Esophagus squamous epithelium (tissue), 5 donors: ENCODE measurements at places on chromosomes 12 and 14.

- no peaks in the 10 kb centered on the region for H3K4me1 ChIP-seq
- H3K27ac ChIP-seq, result no peak overlapping the region
- no peak for DNase-seq
- no peak overlapping the region for H3K4me3 ChIP-seq
Observed at GRCh38 chr12:100114574-100114973, 28.1 kb downstream of the BLTP3B start.

GRCh38 chr14:28764257-28765160, 2.1 kb upstream of the FOXG1 start:
- peaks cover 14% of the 10 kb centered on the region for H3K27me3 ChIP-seq
- no peak overlapping the region for H3K4me3 ChIP-seq
- H3K36me3 ChIP-seq, result no peaks in the 10 kb centered on the region
- no peak overlapping the region for H3K27ac ChIP-seq
- no peak for DNase-seq

GRCh38 chr12:52036587-52037171, 14.6 kb upstream of the NR4A1 start:
- H3K36me3 ChIP-seq, result no peaks in the 10 kb centered on the region
- H3K4me3 ChIP-seq, result peak overlapping the region; percentile 20
- no peak for DNase-seq
- peaks cover 12% of the 10 kb centered on the region for H3K4me1 ChIP-seq

GRCh38 chr12:12127304-12127703, 56.6 kb downstream of the BCL2L14 start:
- no peak overlapping the region for H3K4me3 ChIP-seq
- no peak overlapping the region for H3K27ac ChIP-seq
- H3K27me3 ChIP-seq, result no peaks in the 10 kb centered on the region
- no peaks in the 10 kb centered on the region for H3K4me1 ChIP-seq
- peaks cover 74% of the 10 kb centered on the region for H3K36me3 ChIP-seq
- DNase-seq, result no peak

DNA sequence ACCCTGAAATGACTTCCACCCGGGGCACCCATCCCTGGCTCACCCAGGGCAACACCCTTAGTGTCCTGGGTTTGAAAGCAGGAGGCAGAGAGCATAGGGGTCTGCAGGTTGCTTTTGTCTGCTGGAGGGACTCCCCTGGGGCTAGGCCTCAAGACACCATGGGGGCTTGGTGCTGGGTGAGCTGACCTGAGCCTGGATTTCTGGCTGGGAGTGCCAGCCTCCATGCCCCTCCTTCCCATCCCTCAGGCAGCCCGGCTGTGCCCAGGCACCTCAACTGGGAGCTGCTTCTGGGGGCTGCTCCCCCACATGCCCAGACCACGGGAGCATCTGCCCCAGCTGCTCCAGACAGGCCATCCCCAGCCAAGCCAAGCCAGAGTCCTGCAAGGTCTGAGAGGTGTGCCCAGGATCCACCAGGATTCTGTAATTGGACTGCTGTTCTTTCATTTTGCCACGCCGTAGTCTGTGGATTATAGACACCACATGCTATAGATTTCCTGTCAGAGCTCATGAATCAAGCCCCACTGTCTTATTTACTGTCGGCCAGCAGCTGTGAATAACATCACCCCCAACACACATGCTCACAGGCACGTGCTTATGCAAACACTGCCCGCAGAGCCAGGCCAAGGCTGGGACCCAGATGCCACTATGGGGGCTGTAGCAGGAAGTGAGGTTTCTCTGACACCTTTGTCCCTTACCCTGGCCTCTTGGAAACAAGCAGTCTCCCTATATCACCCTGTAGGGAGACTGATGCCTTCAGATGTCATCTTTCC, 29.4 kb upstream of the ESRRB start:
- DNase-seq, result no peak
- no peaks in the 10 kb centered on the region for H3K36me3 ChIP-seq
- no peak overlapping the region for H3K4me3 ChIP-seq
- H3K4me1 ChIP-seq, result peaks cover 4% of the 10 kb centered on the region
- no peaks in the 10 kb centered on the region for H3K27me3 ChIP-seq

GRCh38 chr12:6178981-6179761, 21.0 kb upstream of the CD9 start:
- H3K4me3 ChIP-seq, result no peak overlapping the region
- H3K4me1 ChIP-seq, result peaks cover 56% of the 10 kb centered on the region
- DNase-seq, result no peak
- H3K36me3 ChIP-seq, result no peaks in the 10 kb centered on the region
- H3K27me3 ChIP-seq, result no peaks in the 10 kb centered on the region

DNA sequence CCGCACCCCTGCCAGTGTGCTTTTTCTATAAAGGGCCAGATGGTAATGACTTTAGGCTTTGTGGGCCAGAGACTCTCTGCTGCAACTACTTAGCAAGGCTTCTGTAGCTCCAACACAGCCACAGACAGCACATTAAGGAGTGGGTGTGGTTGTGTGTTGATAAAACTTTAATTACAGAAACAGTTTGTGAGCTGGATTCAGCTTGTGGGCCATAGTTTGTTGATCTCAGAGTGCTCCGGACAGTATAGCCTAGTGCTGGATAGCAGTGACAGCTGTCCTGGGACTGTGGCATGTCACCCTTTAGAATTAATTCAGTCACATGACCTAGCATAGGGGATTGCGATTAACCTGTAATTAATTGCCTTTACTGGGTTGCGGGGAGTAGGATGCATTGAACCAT, 109.7 kb downstream of the ZNF664 start:
- no peaks in the 10 kb centered on the region for H3K4me1 ChIP-seq
- no peak overlapping the region for H3K27ac ChIP-seq
- H3K27me3 ChIP-seq, result no peaks in the 10 kb centered on the region
- no peak overlapping the region for H3K4me3 ChIP-seq
- no peak for DNase-seq

DNA sequence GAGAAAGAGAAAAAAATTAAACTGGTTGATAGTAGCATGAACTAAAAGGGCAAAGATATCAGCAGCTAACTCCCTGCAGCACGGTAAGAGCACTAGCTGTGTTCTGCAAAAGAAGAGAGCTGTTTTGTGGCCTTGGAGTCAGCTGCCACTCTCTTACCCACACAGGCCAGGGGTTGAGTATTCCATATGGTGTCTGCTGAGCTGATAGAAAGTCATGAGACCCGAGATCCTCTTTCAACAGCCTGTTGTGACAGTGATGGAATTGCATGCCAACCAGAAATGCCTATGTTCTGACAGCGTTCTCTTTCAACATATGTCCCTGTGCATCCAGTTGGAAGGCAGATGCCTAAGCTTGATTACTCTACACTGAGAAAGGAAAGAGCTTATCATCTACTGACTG, 39.9 kb downstream of the TMTC1 start:
- no peak overlapping the region for H3K27ac ChIP-seq
- no peaks in the 10 kb centered on the region for H3K36me3 ChIP-seq
- no peaks in the 10 kb centered on the region for H3K27me3 ChIP-seq

GRCh38 chr14:81219759-81220579, 790 bp downstream of the GTF2A1 start:
- H3K36me3 ChIP-seq, result no peaks in the 10 kb centered on the region
- H3K4me1 ChIP-seq, result peaks cover 6% of the 10 kb centered on the region
- peak overlapping the region; percentile 93 for H3K4me3 ChIP-seq

- no peak for DNase-seq
- H3K27ac ChIP-seq, result no peak overlapping the region
- no peaks in the 10 kb centered on the region for H3K27me3 ChIP-seq
Observed at GRCh38 chr14:35883677-35884293, 57.6 kb downstream of the BRMS1L start.

GRCh38 chr12:12432364-12432763, 75.5 kb downstream of the BORCS5 start:
- no peak overlapping the region for H3K4me3 ChIP-seq
- no peak for DNase-seq
- no peak overlapping the region for H3K27ac ChIP-seq
- no peaks in the 10 kb centered on the region for H3K27me3 ChIP-seq

DNA sequence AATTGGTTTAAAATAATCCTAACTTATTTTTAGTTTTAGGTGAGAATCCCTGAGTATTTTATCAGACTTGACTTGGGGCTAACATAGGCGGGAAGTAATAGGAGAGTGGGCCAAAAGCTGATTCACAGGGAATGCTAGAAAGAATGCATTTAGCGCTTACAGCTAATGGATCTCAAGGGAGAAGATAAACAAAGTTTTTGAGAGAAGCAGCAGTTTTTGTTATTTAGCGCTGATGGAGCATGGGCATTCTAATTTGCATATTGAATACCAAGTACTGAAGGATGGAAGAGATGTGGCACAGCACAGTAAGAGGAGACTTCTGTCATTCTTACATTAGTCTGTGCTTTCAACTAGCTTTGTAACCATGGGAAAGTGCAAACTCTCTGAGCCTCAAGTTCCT, 436.0 kb upstream of the FBXO33 start:
- H3K27ac ChIP-seq, result no peak overlapping the region
- H3K36me3 ChIP-seq, result no peaks in the 10 kb centered on the region
- no peak for DNase-seq
- H3K4me3 ChIP-seq, result no peak overlapping the region
- no peaks in the 10 kb centered on the region for H3K27me3 ChIP-seq

GRCh38 chr12:121883315-121883660, 5.3 kb upstream of the PSMD9 start:
- peaks cover 10% of the 10 kb centered on the region for H3K27me3 ChIP-seq
- H3K27ac ChIP-seq, result no peak overlapping the region
- DNase-seq, result no peak

DNA sequence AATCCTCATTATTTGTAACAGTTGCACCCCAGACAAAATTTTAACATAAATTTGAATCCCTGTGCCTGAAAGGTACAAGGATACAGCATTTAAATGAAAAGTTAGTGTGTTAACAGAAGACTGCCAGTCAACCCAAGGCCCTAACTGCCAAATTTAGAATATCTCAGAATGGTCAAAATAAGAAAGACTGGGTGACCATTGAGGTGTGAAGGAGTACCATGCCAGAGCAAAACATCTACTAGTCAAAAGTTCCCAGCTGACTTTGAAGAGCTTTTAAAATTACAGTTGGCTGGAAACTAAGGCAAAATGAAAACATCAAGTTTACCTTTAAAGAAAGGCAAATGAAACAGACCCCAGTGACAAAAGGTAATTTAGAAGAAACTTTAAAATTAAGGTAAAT, 18.4 kb downstream of the SAV1 start:
- H3K27me3 ChIP-seq, result no peaks in the 10 kb centered on the region
- no peak for DNase-seq
- no peak overlapping the region for H3K27ac ChIP-seq
- H3K4me1 ChIP-seq, result peaks cover 26% of the 10 kb centered on the region
- no peak overlapping the region for H3K4me3 ChIP-seq

DNA sequence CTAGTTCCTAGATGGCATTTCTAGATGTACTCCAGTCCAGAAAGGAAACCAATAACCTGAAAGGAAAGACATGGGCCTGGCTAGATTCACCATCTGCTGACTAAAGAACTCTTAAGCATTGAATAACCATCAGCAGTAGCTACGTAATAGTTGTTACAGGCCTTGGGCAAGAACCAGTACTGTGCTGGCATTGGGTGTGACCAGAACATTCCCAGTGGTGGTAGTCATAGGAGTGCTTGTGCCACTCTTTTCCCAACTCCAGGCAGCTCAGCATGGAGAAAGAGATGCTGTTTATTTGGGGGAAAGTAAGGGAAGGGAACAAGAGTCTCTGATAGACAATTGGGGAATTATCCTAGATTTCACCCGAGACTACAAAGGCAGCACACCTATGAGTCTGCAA, 333.3 kb downstream of the SLC16A7 start:
- no peak for DNase-seq
- H3K4me1 ChIP-seq, result no peaks in the 10 kb centered on the region
- H3K27me3 ChIP-seq, result no peaks in the 10 kb centered on the region
- no peaks in the 10 kb centered on the region for H3K36me3 ChIP-seq

DNA sequence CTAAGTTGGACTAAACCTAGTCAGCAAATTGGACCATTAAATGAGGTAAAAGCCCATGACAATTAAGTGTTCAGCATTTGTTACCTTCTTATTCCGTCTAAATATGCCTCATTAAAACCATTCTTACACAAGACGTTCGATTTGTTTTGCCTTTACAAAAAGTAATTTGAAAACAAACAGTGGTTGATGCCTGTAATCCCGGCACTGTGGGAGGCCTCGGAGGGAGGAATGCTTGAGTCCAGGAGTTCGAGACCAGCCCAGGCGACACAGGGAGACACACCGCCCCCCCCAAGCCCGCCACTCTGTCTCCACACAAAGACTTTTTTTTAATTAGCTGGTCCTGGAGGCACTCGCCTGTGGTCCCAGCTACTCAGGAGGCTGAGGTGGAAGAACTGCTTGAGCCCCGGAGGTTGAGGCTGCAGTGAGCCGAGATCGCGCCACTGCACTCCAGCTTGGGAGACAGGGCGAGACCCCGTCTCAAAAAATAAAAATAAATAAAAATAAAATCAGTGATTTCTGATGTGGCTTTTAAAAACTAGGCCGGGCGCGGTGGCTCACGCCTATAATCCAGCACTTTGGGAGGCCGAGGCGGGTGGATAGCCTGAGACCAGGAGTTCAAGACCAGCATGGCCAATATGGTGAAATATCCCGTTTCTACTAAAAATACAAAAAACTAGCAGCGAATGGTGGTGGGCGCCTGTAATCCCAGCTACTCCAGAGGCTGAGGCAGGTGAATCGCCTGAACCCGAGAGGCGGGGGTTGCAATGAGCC, 856 bp upstream of the EIF4B start:
- peak overlapping the region; percentile 94 for H3K27ac ChIP-seq
- H3K4me3 ChIP-seq, result peak overlapping the region; percentile 94
- H3K4me1 ChIP-seq, result peaks cover 27% of the 10 kb centered on the region
- H3K27me3 ChIP-seq, result peaks cover 7% of the 10 kb centered on the region

GRCh38 chr12:123468786-123469185, 10.8 kb downstream of the SNRNP35 start:
- no peak overlapping the region for H3K27ac ChIP-seq
- peaks cover 92% of the 10 kb centered on the region for H3K36me3 ChIP-seq
- no peaks in the 10 kb centered on the region for H3K4me1 ChIP-seq
- H3K27me3 ChIP-seq, result no peaks in the 10 kb centered on the region
- DNase-seq, result no peak
- H3K4me3 ChIP-seq, result no peak overlapping the region

GRCh38 chr14:59245809-59246295, 57.4 kb downstream of the DAAM1 start:
- H3K4me1 ChIP-seq, result peaks cover 12% of the 10 kb centered on the region
- no peaks in the 10 kb centered on the region for H3K36me3 ChIP-seq
- DNase-seq, result no peak
- H3K4me3 ChIP-seq, result no peak overlapping the region
- no peak overlapping the region for H3K27ac ChIP-seq

DNA sequence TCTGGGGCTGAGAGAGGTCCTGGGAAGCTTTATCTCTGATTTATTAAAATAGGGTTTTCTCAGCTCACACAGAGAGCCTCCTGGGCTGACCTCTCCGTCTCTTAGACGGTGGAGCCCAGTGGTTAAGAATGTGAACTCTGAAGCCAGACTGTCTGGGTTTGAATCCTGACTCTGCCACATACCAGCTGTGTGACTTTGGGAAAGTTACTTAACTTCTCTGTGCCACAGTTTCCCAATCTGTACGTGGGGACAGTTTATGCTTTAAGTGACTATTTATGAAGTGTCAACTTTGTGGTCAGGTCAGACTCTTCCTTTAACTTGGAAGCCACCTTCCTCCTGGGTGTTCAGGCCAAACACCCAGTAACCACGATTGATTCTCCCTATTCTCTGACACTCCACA, 290.9 kb downstream of the AACS start:
- no peaks in the 10 kb centered on the region for H3K4me1 ChIP-seq
- no peak overlapping the region for H3K27ac ChIP-seq
- no peaks in the 10 kb centered on the region for H3K36me3 ChIP-seq
- no peak overlapping the region for H3K4me3 ChIP-seq
- DNase-seq, result no peak
